Stimulated activated CD8-positive, alpha-beta memory T cell treated with anti-CD3 and anti-CD28 coated beads, Interleukin-15, amount 100 ng/mL, for 48 hours (primary cell): ENCODE measurements at places on chromosomes 5 and 9.

GRCh38 chr9:111969061-111969460, 72.4 kb downstream of the UGCG start:
- no peak for DNase-seq

DNA sequence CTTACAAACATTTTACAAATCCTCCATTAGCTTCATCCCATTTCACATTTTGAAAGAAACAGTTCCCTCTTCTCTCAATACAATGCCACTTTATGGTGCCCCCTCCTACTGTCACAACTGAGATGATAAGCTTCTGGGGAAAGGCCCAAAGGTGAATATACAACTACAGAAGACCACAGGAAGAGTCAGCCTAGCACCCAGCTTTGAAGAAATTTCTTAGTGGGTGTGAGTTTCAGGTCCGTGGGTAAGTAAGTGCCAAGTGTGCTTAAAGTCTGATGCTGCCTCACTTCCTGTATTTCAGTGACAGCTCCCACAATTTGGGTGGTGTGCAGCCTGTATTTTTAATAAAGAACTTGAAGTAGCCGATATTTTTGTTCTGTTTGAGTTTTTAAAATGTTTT, 68.1 kb downstream of the ARHGEF28 start:
- peak; percentile 3 for DNase-seq

DNA sequence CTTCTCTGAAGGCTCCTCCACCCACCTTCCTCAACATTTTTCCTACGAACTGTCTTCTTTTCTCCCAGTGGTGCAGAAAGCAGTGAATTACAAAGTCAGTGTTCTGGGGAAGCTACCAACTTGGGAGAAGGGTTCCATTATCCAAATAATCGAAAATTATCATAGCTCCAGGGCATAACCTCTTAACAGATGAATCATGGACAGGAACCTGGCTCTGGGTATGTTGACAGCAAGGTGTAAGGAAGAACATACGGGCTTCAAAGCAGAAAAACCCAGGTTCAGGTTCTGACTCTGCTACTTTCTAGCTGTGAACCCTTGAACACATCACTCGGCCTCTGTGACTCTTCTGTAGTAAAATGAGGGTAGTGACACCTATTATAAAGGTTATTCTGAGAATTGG, 351.3 kb downstream of the ENC1 start:
- DNase-seq = no peak

DNA sequence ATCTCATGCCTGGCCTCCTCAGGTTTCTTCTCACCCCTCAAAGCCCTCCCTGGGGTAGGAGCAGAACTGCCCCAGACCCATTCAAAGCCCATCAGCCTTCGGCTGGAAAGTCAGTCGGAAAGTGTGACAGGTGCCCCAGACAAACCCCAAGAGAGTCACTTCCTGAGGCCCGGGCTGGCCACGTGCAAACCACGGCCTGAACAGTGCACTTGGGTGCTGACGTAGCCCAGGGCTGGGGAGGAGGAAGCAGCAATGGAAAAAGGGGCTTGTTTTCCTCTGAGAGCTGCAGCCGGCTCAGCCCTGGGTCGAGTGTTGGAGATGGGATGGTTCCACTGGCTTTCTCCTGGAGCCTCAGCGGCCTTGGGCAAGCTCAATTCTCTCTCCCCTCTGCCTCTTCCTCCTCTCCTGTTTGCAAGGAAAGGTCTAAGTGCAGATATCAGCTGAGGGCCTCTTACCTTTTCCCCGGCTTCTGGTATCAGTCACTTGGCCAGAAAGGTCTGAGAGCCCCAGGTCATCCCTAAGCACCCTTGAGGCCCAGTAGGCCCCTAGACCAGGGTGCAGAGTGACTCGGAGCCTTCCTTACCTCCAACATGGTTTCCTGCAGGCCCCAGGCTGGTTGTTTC, 5.9 kb upstream of the EGR1 start:
- peak; percentile 88 for DNase-seq

DNA sequence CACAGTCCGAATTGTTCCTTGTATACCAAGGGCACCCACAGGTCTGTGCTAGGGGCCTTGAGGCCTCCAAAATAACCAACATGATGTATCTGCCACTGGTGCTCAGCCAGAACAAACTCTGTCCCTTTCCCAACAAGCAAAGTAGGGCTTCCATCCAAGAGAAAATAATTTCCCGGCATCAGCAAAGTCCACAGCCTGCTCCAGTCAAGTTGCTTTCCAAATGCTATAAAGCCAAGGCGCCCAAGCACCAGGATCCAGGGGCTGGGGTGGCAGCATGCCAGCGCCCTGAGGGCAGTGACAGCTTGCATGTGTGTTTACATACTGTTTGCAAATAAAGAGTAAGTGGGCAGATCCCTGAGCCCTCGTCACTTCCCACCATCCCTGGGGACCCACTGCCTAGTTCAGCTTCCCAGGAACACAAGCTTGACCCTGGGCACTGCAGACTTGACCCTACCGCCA, 155.9 kb downstream of the ERCC6L2 start:
- no peak for DNase-seq

GRCh38 chr5:107671742-107672210, 1.0 kb upstream of the EFNA5 start:
- DNase-seq = no peak

DNA sequence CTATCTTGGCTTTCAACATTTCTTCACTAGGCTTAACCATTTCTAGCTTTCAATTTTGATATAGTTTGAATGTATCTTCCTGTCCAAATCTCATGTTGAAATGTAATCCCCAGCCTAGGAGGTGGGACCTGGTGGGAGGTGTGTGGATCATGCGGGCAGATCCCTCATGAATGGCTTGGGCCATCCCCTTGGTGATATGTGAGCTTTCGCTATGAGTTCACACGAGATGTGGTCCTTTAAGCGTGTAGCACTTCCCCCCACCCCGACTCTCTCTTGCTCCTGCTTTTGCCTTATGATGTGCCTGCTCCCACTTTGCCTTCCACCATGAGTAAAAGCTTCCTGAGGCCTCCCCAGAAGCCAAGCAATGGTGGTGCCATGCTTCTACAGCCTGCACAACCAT, 40.6 kb downstream of the PHAX start:
- DNase-seq = no peak

- no peak for DNase-seq
These were observed 3.7 kb upstream of the CLK4 start for GRCh38 chr5:178630475-178630930.

- DNase-seq = peak; percentile 99
These were observed at the start of gene ZDHHC12 for GRCh38 chr9:128723866-128724743. TSS of gene ZDHHC12 (minus strand) at chr9:128724127. CDS start at chr9:128724093, 34 bp downstream.

DNA sequence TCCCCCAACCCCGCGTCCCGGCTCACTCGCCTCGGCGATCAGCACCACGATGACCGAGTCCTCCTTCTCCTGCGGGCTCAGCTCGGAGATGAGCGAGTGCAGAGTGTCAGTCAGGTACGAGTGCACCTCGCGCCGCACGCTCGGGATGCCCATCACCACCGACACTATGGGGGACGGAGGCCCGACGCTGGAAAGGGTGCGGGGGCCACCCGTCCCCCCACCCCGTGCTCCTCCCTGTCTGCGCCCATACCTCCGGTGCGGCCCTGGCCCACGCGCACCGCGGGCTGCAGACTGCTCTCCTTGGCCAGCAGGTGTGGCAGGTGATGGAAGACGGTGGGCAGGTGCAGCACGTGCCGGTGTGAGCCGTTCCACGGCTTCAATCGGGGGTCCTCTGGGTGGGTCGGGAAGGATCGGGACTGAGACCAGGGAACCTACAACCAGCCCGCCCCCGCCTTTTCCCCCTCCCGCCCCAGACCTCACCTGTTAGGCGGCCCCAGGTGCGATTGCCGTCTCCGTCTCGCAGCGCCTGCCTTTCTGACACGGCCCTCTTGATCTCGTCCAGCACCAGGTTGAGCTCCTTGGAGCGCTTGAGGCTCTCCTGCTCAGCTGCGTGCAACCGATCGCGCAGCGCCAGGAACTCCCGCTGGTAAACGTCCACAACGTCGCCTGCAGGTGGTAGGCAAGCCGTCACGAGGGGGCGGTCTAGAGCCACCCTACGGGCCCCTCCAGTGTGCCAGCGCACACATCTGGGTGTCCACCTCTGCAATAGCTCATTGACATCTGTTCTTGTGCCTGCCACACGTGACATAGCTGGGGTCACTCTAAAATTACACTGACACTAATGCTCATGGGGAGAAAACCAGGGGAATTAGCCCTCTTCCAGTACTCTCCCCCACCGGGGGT, 5.1 kb downstream of the MGAT4B start:
- DNase-seq = peak; percentile 73

DNA sequence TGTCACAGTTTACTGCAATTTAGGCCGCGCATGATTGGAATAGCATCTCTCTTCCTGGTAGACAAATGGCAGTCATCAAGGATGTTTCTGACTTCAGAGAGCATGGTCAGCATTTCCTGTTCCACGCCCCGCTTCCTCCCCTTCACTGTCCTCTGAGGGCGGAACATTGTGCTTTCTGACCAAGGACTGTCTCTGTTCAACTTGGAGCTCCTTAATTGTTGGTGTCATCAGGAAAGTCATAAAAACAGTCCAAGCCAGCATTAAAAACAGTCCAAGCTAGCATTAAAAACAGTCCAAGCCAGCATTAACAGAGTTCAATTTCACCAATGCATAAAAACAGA, 301.3 kb upstream of the IRX4 start:
- no peak for DNase-seq

- DNase-seq = no peak
These were observed 83.7 kb upstream of the ORM1 start for GRCh38 chr9:114238891-114239875.

DNA sequence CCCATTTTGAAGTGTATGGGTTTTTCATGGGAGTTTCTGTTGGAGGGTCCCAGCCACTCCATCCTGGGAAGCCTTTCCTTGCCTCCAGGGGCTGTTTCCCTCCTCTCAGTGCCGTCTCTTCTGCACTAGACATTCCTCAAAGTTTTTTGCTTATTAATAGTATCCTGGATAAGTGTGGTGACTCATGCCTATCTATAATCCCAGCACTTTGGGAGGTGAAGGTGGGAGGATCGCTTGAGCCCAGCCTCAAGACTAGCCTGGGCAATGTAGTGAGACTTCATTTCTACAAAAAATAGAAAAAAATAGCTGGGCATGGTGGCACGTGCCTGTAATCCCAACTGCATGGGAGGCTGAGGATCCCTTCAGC, 43.1 kb downstream of the RALGPS1 start:
- DNase-seq = no peak

- DNase-seq = no peak
These were observed 2.6 kb upstream of the SLC25A51 start for GRCh38 chr9:37906312-37907239.

DNA sequence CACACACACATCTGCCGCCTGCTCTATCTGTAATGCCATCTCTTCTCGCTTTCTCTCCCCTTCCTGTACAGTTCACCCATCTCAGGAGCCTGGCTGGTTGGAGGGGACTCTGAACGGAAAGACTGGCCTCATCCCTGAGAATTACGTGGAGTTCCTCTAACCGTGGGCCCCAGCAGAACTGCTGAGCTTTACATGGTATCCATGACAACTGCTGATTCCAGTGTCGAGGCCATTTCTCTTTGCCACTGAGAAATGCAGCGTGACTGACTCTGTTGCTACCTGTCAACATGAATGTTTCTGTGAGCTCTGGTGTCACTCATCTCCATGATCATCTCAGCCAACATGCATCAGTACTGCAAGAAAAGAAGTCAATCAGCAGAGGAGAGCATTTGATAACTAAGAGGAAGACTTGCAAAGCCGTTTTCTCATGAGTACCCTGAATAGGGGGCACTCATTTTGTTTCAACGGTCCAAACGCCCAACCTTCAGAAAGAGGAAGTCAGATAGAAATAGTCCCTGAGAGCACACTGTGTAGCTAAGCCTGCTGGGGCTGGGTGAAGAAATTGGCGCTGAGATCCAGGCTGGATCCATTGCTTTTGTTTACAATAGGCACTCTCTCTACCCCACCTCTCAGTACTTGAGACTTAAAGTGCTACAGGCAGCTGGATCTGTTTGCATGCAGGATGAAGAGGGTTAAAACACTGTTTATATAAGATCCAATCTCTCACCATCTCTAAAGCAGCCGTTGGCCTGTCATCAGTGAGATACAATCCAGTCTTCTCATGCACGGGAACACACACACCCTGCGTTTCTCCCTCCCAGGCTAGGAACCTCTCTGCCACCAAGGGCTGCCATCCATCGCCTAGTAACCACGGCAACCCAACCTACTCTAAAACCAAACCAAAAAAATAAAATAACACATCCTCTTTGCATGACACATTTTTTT, 180.9 kb downstream of the NR3C1 start:
- DNase-seq = peak; percentile 21

- no peak for DNase-seq
These were observed 15.0 kb upstream of the PIP5K1B start for GRCh38 chr9:68690088-68690487.

DNA sequence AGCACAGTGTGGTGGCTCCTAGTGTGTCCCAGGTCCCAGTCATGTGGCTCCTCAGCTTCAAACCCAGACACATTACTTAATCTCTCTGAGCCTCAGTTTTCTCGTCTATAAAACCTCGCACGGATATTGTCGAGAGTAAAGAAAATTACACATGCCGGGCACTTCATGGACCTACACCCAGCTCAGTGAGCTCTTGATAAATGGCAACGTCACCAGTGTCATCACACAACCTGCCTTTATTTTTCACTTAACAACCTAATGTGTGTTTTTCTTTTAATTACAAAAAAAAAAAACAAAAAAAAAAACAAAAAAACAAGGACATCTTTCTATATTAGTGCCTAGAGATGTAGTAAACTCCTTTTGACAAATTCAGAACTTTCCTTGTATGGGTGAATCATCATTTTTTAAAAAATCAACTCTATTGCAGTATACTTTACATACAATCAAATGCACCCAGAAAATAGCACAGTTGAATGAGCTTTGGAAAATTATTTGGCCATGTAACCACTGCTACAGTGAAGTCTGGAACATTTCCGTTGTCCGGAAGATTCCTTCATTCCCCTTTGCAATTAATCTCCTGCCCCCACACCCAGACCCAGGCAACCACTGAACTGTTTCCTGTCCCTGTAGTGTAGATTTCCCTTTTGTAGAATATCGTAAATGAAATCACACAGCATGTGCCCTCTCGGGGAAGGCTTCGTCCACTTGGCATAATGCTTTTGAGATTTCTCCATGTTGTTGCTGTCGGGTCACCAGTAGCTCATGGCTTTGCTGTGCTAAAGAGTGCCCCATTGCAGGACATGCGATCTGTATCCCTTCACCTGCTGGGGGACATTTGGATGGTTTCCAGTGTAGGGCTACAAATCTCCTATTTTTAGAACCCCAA, 100.4 kb upstream of the LARP1 start:
- DNase-seq = no peak

- DNase-seq = no peak
These were observed 43.9 kb downstream of the PNPLA7 start for GRCh38 chr9:137506274-137506673.

DNA sequence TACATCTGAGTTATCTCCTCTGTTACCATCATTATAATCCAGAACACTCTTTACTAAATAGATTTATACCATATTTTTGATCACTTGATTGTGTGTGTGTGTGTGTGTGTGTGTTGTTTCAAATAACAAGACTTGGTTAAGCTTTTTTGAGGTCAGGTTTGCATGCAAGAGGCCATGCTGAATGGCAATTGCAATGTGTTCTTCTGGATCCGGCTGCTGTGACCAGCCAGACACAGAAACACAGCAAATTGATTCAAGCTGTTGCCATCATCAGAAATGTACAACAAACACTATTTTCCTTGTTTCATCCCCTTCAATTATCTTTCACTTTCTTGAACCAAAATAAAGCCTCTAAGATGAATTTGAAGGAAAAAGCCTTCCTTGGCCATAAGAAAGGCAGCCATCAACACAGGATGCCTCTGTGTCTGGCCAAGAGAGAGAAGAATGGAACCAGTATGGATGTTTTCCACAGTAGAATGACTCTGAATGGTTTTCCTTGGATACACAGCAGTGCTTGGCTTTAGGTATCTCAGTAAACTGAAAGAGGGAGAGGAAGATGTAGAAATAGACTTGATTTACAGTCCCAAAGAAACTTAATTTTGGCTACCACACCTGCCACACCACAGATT, 53.9 kb downstream of the DPYSL3 start:
- no peak for DNase-seq
